ENCODE measurements at places on chromosomes 13 and 19.

DNA sequence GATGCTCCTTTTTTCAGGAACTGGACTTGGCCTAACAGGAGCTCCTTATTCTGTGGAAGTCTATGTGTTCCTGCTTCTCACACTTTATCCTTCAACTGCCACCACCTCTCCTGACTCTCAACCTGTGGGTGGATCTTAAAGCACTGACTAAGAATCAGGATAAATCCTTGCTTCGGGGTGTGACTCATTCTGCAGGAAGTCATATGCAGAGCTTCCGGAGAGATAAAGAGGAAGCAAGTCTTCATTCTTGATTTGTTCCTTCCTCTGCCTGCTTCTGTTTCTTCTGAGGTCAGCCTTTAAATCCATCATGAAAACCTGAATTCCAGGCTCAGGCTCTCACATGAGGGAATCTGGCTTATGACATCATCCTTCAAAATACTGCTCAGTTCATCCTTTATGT lies 137.1 kb upstream of the ATXN8OS start:
- DNase-seq: no peak
- no peaks in the 10 kb centered on the region for H3K4me1 ChIP-seq
- H3K4me3 ChIP-seq: no peak overlapping the region
- no peak overlapping the region for H3K27ac ChIP-seq
- no peaks in the 10 kb centered on the region for H3K36me3 ChIP-seq
- H3K27me3 ChIP-seq: no peaks in the 10 kb centered on the region

- H3K27me3 ChIP-seq: no peaks in the 10 kb centered on the region
- H3K4me3 ChIP-seq: no peak overlapping the region
- no peak for DNase-seq
- no peaks in the 10 kb centered on the region for H3K4me1 ChIP-seq
Measured at GRCh38 chr19:28258829-28259228, 954.1 kb downstream of the UQCRFS1 start.

GRCh38 chr19:7489609-7490044 lies 792 bp upstream of the PEX11G start:
- H3K27me3 ChIP-seq: peaks cover 3% of the 10 kb centered on the region
- H3K4me3 ChIP-seq: peak overlapping the region; percentile 67
- no peaks in the 10 kb centered on the region for H3K36me3 ChIP-seq

- H3K36me3 ChIP-seq: no peaks in the 10 kb centered on the region
- H3K4me3 ChIP-seq: no peak overlapping the region
- no peak for DNase-seq
- no peaks in the 10 kb centered on the region for H3K27me3 ChIP-seq
- no peak overlapping the region for H3K27ac ChIP-seq
- H3K4me1 ChIP-seq: no peaks in the 10 kb centered on the region
Measured at GRCh38 chr13:110129539-110130186, 177.3 kb downstream of the COL4A1 start.

DNA sequence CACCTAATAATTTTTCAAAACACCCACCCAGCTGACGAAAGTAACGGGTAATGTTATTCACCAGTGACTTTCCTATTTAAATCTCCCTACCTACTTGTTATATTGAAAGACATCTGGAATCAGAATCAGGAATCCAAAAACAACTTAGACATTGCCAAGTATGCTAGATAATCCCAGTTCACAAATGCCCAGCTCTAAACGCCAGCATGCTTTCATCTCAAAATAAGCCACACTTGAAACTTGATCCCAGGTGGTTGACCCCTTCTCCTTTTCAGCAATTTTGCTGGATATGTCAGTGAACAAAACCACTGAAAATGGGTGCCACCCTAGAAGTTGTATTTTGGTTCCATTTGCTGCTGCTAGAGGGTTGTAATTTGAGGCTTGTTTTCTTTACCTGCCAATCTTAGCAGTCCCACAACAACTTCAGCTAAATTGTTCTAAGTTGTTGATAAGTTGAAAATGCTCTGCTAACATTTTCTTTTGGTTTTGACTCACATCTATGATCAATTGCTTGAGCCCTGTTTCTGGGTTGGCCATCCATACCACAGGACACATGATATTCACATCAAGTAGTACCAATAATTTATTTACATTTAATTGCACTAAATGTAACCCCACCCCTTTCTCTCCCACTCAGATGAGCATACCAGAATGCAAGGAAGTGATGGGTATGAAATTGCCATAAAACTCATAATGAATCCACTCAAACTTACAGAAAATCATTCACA lies 66.4 kb downstream of the DCT start:
- H3K27ac ChIP-seq: no peak overlapping the region
- H3K27me3 ChIP-seq: no peaks in the 10 kb centered on the region
- no peaks in the 10 kb centered on the region for H3K4me1 ChIP-seq
- DNase-seq: no peak
- no peak overlapping the region for H3K4me3 ChIP-seq
- no peaks in the 10 kb centered on the region for H3K36me3 ChIP-seq

DNA sequence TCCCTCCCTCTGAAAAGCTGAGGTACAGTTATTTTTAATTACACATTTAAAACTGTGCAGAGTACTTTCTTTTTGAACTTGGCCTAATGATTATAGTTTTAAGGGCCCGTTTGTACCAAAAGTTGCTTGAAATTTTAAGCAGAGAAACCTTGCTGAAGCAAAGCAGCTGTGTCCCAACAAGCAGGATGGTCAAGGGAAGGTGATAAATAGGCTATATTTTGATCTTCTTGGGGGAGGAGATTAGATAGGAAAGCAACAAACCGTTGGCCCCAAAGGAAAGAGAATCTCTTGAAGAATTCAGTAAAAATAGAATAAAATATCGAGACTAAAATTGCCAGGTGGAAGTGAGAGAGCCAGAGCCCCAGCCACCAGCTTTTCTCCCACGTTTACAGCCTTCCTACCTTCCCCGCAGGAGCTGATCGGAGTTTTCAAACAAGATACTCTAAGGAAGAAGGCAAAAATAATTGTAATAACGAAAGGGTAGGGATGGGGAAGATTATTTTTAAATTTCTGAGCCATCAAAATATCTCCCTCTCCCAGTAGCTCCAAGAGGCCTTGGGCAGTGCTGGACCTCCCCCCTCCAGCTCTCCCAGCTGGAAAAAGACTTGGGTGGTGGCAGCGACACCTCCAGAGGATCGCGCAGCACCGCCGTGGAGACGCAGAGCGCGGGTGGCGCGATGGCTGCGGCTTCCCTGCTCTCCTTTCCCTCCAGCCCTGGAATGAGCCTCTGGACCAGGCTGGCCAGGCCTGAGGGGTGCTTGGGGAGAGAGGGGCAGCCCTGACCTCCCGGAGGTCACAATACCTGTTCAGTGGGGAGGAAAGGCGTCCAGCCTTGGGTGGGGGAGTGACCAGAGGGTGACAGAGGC lies 5.8 kb downstream of the ZIC2 start:
- DNase-seq: no peak
- no peaks in the 10 kb centered on the region for H3K36me3 ChIP-seq
- peaks cover 29% of the 10 kb centered on the region for H3K4me1 ChIP-seq
- H3K4me3 ChIP-seq: no peak overlapping the region
- no peak overlapping the region for H3K27ac ChIP-seq
